ENCODE measurements at places on chromosomes 1 and 21.

DNA sequence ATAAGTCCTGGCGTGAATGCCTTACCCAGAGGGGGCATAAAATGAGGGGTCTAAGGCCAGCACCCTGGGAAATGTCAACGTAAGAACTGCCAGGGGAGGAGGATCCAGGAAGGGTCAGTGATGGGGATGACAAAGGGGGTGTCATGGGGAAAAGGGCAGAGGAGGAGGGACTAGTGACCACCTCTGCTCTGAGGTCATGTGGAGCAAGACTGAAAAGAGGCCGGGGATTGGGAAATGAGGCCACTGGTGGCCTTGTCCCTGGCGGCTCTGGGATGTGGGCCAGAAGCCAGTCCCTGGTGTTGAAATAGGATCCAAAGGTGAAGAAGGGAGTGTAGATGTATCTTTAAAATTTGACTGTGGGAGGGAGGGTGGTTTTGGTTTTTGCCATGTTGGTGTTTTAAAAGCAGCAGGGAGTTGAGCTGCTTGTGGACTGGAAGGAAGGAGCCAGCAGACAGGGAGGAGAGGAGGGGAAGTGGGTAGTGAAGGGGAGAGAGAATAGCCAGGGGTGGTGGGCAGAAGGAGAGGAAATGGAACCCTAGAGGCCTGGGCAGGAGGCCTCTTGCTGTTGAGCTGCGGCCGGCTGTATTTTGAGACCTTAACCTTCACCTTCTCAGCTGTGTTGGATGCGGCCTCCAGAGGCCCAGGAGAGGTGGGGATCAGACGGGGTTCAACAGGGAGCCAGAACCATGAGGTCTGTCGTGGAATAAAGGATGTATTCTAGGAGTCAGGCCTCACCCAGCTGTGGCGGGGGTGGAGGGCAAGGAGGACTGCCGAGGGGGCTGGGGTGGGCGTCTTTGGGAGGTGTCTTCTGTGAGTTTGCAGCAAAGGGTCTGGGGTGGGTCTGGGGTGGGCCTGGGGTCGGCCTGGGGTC, 92.5 kb downstream of the DHRS3 start:
- H3K27me3 ChIP-seq = no peaks in the 10 kb centered on the region
- H3K27ac ChIP-seq = peak overlapping the region; percentile 26
- no peaks in the 10 kb centered on the region for H3K4me1 ChIP-seq
- H3K36me3 ChIP-seq = no peaks in the 10 kb centered on the region
- no peak for DNase-seq

DNA sequence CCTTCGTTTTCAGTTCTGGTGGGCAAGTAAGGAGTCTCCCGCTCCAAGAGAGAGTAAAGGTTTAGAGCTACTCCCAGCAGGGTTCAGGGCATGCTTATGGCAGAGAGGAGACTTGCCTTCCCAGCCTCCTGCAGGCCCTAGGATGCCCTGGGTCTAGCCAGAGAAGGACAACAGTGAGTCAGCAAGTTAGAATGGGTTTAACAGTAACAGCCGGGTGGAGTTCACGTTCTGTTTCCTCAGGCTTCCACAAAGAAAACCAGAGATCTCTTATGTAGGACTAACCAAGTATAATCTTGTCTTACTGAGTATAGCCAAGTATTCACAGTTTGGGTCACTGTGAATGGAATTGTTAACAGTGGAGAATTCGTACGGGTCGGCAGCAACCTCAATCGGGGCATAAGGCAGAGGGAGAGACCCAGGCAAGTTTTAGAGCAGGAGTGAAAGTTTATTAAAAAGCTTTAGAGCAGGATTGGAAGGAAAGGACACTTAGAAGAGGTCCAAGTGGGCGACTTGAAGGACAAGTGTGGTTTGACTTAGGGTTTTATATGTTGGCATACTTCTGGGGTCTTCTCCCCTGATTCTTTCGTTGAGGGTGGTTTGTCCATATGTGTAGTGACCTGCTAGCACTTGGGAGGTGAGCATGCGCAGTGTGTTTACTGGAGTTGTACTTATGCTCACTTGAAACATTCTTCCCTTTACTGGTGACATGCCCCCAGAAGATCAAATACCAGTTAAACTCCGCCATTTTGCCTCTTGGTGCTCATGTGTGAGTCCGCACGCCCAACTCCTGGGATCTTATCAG, 4.5 kb downstream of the OVAAL start:
- DNase-seq = no peak
- no peak overlapping the region for H3K27ac ChIP-seq
- H3K4me3 ChIP-seq = no peak overlapping the region
- no peaks in the 10 kb centered on the region for H3K27me3 ChIP-seq

- no peaks in the 10 kb centered on the region for H3K27me3 ChIP-seq
- peaks cover 7% of the 10 kb centered on the region for H3K36me3 ChIP-seq
- H3K27ac ChIP-seq = no peak overlapping the region
- no peak for DNase-seq
- no peaks in the 10 kb centered on the region for H3K4me1 ChIP-seq
These were observed 48.5 kb upstream of the IKBKE start for GRCh38 chr1:206421616-206422340.

- no peaks in the 10 kb centered on the region for H3K27me3 ChIP-seq
- H3K36me3 ChIP-seq = no peaks in the 10 kb centered on the region
- H3K4me3 ChIP-seq = no peak overlapping the region
- DNase-seq = no peak
- peak overlapping the region; percentile 71 for H3K27ac ChIP-seq
- H3K4me1 ChIP-seq = peaks cover 26% of the 10 kb centered on the region
These were observed 62.9 kb downstream of the GADD45A start for GRCh38 chr1:67747671-67748546.

GRCh38 chr1:232364654-232365382, 265.1 kb downstream of the SIPA1L2 start:
- no peaks in the 10 kb centered on the region for H3K27me3 ChIP-seq
- no peak for DNase-seq
- no peaks in the 10 kb centered on the region for H3K4me1 ChIP-seq
- no peak overlapping the region for H3K4me3 ChIP-seq
- no peak overlapping the region for H3K27ac ChIP-seq
- H3K36me3 ChIP-seq = no peaks in the 10 kb centered on the region

GRCh38 chr1:159428536-159428935, 3.5 kb upstream of the OR10J4 start:
- H3K4me3 ChIP-seq = no peak overlapping the region
- no peak for DNase-seq
- no peaks in the 10 kb centered on the region for H3K4me1 ChIP-seq

- H3K4me1 ChIP-seq = no peaks in the 10 kb centered on the region
- no peaks in the 10 kb centered on the region for H3K27me3 ChIP-seq
- no peak overlapping the region for H3K27ac ChIP-seq
- no peak overlapping the region for H3K4me3 ChIP-seq
- no peak for DNase-seq
- H3K36me3 ChIP-seq = no peaks in the 10 kb centered on the region
These were observed 110.5 kb downstream of the CNIH3 start for GRCh38 chr1:224726441-224727182.

DNA sequence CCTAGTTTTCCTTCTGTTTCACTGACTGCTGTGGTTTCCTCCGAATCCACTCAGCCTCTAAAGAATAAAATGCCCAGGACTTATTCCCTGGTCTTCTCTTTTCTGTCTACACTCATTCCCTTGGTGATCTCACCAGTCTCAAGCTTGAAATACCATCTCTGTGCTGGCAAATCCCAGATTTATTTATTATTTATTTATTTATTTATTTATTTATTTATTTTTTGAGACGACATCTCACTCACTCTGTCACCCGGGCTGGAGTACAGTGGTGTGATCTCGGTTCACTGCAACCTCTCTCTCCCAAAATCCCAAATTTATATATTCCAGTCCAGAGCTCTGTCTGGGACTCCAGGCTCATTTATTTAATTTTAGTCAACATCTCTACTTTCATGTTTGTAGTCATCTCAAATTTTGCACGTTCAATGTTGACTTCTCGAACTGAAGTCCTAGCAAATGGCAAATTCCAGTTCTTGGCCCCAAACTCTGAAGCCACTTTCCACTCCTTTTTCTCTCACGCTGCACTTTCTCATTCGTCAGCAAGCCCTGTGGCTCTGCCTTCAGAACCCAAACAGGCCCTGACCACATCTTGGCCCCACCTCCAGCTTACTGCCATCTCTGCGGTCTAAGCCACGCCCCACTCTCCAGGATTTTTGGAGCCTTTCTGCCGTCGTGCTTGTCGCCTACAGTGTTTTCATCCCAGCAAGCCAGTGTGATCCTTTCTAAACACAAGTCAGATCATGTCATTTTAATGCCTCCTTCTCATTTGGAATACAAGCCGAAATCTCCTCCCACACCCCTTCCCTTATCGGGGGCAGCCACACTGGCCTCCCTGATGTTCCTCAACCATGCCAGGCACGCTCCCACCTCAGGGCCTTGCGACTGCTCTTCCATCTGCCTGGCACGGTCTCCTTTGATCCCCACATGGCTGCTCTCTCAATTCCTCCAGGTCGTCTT, 14.2 kb upstream of the TENT5B start:
- H3K4me3 ChIP-seq = no peak overlapping the region
- H3K27ac ChIP-seq = peak overlapping the region; percentile 8
- no peaks in the 10 kb centered on the region for H3K36me3 ChIP-seq
- DNase-seq = peak; percentile 68
- H3K4me1 ChIP-seq = peaks cover 2% of the 10 kb centered on the region
- H3K27me3 ChIP-seq = no peaks in the 10 kb centered on the region

GRCh38 chr21:33899199-33899598, 16.4 kb downstream of the ATP5PO start:
- H3K36me3 ChIP-seq = peaks cover 11% of the 10 kb centered on the region
- H3K4me1 ChIP-seq = peaks cover 17% of the 10 kb centered on the region
- no peaks in the 10 kb centered on the region for H3K27me3 ChIP-seq
- peak; percentile 39 for DNase-seq
- no peak overlapping the region for H3K27ac ChIP-seq

DNA sequence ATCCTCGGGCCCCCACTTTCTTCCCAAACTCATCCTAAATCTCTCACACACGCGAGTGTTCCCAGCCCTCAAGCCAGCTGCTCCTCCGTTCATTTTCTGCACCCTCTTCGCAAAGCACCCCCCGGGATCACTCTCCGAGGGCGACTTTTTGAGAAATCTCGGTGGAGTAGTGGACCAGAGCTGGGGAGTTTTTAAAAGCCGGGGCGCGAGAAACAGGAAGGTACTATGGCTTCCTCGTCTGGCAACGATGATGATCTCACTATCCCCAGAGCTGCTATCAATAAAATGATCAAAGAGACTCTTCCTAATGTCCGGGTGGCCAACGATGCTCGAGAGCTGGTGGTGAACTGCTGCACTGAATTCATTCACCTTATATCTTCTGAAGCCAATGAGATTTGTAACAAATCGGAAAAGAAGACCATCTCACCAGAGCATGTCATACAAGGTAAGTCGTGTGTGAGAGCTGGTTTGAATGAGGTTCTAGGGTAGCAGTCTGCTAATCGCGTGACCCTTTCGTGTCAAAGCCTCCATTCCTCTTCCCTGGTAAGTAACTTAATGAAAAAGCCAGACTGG, 800 bp downstream of the DR1 start:
- H3K4me3 ChIP-seq = peak overlapping the region; percentile 97
- no peaks in the 10 kb centered on the region for H3K36me3 ChIP-seq
- peaks cover 7% of the 10 kb centered on the region for H3K4me1 ChIP-seq
- H3K27ac ChIP-seq = peak overlapping the region; percentile 99
- DNase-seq = peak; percentile 38
- H3K27me3 ChIP-seq = no peaks in the 10 kb centered on the region

GRCh38 chr1:37814252-37814651, 6.2 kb upstream of the YRDC start:
- H3K27ac ChIP-seq = no peak overlapping the region
- no peak for DNase-seq
- no peaks in the 10 kb centered on the region for H3K27me3 ChIP-seq
- peaks cover 6% of the 10 kb centered on the region for H3K36me3 ChIP-seq
- H3K4me1 ChIP-seq = peaks cover under 1% of the 10 kb centered on the region

DNA sequence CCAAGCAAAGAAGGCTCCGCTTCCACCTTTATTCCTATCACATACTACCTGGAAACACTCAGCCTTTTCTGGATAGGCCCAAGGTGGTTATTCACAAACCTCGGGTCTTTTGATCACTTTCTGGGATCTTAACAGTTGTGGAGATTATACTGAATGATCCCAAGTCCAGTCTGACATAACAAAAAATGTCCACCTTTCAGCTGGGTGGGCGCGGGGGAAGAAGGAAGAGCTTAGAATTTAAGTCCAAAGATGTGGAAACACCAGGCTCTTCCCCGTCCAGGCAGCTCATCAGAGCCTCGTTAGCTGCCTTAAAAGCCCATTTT, 338 bp upstream of the C1orf53 start:
- peak overlapping the region; percentile 66 for H3K27ac ChIP-seq
- peak overlapping the region; percentile 43 for H3K4me3 ChIP-seq
- no peaks in the 10 kb centered on the region for H3K4me1 ChIP-seq
- H3K36me3 ChIP-seq = no peaks in the 10 kb centered on the region

GRCh38 chr1:226454349-226454748, 46.5 kb upstream of the PARP1 start:
- no peak overlapping the region for H3K4me3 ChIP-seq
- no peak for DNase-seq
- H3K36me3 ChIP-seq = no peaks in the 10 kb centered on the region

DNA sequence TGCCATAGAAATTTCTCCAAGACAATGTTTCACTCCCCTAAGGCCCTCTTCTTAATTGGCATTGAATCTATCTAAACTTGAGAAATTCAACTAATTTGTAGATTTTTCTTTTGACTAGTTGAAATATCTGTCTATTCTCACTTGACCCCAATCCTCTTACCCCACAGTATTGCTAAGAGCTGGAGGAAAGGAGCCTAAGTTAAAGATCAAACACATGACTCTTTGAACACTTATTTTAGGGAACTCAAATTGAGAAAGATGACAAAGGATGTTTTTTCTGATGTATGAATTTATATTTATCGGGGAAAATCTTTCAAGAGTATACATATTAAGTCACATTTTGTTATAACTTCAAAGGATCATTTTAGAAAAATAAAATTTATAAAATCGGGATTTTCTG, 3.6 kb downstream of the MR1 start:
- no peaks in the 10 kb centered on the region for H3K27me3 ChIP-seq
- H3K4me3 ChIP-seq = no peak overlapping the region
- DNase-seq = no peak
- peaks cover 9% of the 10 kb centered on the region for H3K4me1 ChIP-seq

DNA sequence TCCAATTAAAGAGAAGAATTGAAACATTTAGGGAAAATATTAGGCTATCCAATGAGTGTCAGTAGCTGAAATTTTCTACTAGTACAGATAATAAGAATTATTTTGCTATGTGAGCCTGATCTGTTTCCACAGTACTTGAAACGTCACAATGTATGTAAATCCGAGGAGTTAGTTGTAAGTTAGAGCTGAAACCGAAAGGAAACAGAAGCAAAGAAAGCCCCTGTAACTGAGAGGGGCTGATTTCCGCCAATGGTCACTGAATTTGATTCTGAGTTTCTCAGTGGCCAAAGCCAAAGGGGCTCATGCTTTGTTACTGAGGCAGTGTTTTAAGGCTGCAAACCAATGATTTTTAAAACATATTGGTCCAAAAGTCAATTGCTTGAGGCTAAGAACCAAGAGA, 168.3 kb upstream of the DUSP10 start:
- H3K36me3 ChIP-seq = no peaks in the 10 kb centered on the region
- H3K27me3 ChIP-seq = no peaks in the 10 kb centered on the region
- no peak overlapping the region for H3K27ac ChIP-seq
- H3K4me3 ChIP-seq = no peak overlapping the region
- DNase-seq = peak; percentile 10

GRCh38 chr1:246355411-246356230, 151.5 kb downstream of the SMYD3 start:
- no peaks in the 10 kb centered on the region for H3K36me3 ChIP-seq
- H3K4me3 ChIP-seq = no peak overlapping the region
- DNase-seq = no peak
- no peaks in the 10 kb centered on the region for H3K27me3 ChIP-seq
- no peaks in the 10 kb centered on the region for H3K4me1 ChIP-seq

Data from lung (tissue), 17 donors.